ENCODE measurements at places on chromosomes 5 and 9. TPM values are rescaled to one million over a fixed set of nuclear protein-coding genes. Genes with fewer than 3 reads are reported as not detected.
A peak's percentile ranks its signal among the peaks of the same experiment; 100 is the strongest.

- DNase-seq = no peak
These were observed 75.8 kb downstream of the GTF3C4 start for GRCh38 chr9:132745756-132746709.

DNA sequence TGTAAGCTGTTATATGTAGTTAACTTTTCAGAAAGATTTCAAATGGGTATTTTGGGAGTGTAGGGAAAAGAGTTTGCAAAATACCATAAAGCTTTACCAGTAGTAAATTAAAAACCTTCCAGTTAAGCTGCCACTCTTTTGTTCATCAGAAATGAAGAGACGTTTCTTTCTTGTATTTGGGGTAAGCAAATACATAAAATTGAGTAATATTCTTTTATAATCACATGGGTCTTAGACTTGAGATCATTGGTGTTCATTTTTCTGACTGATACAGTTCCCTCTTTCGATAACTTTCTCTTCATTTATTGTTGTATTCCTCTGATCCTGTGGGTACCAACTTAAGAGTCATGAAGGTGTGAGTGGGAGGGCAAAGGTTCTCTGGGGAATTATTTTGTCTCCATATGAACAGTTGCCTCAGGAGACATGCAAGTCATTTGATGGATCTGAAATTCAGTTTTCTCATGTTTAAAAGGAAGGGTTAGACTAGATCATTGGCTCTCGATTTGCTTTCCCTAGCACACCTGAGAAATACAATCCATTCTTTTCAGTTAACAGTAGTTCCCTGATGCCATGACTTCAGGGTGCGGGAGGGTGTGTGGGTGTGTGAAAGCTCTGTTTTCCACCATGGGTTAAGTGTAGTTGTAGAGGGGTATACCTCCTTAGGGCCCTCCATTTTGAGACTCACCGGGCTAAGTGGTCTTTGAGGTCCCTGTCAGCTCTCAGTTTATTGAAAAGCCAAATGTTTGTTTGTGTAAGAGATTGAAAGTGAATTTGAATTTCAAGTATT lies 47.7 kb downstream of the CNTRL start:
- DNase-seq = no peak

- DNase-seq = no peak
These were observed 266.0 kb upstream of the ZNF462 start for GRCh38 chr9:106596984-106597383.

DNA sequence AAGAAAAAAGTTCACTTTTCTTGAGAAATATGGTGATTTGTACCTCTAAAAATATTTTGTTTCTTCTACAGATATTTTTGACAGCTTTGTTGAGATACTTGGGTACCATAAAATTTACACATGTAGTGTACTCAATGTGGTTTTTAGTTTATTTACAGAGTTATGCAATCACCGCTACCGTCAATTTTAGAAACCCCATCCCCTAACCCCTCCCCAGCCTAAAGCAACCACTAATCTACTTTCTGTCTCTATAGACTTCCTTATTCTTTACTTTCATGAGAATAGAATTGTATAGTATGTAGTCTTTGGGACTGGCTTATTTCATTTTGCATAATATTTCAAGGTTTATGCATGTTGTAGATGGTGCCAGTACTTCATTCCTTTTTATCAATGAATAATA lies 45.0 kb upstream of the TDRD7 start:
- no peak for DNase-seq

DNA sequence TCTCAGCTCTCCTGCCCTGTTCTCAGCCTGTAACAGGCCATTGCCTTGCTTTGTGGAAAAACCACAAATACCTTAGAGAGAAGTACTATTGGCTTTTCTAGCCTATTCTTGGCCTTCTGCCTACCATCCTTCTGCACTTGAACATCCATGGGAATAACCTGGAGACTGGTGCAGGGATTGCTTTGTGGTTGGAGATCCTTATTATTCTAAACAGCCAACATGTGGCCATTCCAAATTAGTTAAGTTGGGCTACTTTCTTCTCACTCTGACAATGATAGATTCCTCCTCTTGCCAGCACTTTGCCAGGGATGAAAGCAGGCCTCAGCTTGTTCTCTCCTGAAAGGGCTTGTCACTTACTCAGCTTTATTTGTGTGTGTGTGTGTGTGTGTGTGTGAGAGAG lies 240.4 kb downstream of the GLIS3 start:
- no peak for DNase-seq

DNA sequence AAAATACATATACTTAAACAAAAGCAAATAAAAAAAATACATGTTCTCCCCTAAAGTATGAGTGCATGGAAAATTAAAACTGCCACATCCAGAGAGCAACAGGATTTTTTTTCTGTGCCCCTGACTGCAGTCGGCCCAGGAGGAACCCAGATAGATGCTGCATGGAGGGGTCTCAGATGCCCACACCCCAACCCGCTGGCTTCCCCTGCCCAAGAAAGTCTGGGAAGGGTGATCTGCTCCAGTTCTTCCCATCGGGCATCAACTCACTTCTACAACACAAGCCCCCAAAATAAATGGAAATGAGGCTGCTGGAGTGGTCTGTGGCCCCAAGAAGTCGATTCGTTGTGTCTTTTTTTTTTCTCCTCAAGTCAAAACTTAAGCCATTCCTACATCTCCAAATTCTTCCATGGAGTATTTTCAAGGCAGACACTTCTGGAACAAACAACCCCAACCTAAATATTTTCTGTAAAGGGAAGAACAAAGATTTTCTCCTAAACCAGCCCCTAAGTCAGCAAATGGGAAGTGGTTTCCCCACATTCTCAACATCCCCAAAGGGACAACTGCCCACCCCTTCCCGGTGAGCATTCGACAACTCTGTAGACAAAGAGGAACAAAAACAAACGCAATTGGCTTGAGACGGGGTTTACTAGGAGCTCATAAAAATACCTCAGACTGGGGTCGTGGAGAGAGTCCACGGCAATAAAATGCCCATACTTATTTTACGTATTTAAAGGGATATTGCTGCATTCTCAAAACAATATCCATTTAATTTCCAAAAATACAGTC lies 46.7 kb downstream of the ROR2 start:
- DNase-seq = no peak

- no peak for DNase-seq
These were observed 125.2 kb downstream of the SLIT3 start for GRCh38 chr5:169175733-169176132.

GRCh38 chr5:10485142-10485795 lies 43.6 kb downstream of the ROPN1L start:
- peak; percentile 62 for DNase-seq

DNA sequence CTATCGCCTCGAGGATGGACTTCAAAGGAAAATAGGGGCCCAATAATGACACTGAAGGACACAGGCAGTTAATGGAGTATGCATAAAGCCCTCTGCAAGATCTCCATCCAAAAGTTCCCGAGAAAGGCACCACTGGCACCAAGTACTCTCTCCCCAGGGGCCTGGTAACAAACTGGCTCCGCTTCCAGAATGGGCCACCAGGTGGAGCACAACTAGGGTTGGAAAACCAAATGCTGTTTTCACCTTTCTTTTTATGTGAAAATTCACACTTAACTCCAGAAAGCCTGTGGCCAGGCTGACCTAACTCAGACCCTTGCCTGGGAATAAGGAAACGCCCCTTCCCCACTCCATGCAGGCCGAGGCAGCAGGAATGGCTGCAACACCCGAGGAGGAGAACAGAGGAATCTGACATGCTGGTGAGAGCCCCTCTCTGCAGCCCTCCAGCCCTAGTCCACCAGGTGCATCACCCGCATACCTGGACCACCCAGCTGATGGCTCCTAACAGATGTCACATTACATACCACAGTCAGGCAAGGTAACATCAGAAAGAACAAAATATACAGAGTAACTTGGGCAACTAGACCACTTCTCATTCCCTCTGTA lies 42.8 kb downstream of the CAMSAP1 start:
- DNase-seq = peak; percentile 81

- peak; percentile 35 for DNase-seq
These were observed 72.8 kb downstream of the ADAMTS2 start for GRCh38 chr5:179272326-179273072.

DNA sequence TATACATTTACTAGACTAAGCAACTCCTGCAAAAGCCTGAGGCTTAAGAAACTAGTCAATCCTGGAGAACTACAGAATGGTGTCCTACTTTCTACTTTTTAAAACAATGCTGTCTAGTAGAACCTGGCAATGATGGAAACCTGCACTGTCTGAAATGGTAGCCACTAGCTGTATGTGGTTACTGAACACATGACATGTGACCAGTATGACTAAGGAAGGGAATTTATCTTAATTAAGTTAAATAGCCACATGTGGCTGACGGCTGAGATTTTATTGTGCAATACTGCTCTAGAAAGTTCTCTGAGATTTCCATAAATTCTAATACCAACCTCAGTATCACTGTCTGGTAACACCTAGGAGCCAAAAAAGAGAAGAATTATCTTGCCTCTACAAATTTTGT lies 44.9 kb upstream of the RAPGEF6 start:
- DNase-seq = no peak

DNA sequence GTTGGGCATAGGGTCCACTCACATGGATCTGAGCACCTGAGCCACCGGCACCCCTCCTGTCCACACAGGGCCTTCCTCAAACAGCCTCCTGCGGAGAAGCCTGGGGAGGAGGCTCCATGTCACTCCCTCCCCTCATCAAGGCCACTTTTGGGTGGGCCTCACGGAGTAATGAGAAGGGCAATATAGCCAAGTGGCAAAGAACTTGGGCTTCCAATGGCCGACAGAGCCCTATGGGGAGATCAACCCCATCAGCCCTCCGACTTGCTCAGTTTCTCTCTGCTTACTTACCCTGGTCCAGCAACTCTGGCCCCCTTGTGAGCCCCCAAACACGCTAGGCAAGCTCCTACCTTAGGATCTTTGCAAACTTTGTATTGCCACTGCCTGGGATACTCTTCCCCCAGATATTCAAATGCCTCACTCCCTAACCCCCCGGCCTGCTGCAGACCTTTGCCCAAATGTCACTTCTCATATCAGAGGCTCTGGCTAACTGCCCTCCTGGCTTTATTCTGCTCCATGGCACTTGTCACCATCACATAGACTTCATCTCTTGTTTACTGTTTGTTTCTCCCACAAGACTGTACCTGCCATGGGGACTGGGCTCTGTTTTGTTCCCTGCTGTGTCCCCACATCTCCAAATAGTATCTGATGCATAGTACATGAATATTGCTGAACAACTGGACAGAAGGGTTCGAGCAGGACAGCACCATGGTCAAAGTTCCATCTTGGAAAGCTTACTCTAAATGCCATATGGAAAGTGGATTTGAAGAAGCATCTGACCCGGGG lies 220.8 kb downstream of the FSTL4 start:
- DNase-seq = no peak

DNA sequence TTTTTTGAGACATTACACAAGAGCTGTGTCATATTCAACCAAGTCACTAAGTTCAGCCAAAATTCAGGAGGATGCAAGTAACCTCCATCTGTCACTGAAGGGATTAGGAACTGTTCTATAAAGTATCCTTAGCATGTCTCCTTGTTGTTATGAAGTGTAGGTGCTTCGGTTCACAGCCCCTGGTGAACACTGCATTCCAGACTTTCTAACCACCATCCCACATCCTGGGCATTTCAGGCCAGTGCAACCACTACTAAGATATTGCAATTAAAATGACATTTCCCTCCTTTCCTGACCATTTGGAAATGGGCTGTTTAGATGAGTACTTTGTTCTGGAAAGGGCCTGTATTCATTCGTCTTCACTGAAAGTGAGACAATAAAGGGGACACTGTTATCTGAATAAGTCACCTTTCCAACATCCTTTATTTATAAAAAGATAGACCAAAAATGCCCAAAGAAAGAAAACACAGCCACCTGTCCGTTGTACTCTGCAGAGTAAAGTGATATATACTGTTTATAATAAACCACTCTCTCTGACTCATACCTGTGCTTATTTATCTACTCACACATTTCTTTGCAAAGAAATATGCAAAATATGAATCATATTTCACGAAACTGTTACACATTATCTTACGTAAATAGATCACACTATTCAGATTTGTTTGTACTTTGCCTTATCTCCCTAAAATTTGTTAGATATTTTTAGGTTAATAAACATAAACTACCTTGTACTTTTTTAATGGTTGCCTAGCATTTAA lies 861.9 kb downstream of the CDH18 start:
- no peak for DNase-seq

DNA sequence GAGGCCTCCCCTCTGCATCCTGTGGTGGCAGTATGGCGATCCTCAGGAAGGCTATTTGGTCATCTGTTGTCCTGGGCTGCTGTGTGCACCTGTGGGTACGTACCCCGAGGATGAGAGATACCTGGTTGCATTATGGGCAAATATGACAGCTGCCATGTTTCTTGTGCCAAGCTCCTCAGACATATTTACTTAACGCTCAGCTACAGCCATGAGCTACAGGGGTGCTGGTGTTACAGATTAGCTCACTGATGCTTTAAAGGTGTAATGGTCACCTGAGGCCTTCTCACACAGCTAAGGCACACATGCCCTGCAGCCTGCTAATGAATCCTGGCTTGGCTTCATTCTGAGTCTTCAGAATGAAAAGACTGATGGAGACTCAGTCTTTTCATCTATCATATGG lies 12.0 kb downstream of the NDST1 start:
- no peak for DNase-seq

- DNase-seq = no peak
These were observed 39.9 kb upstream of the LPCAT1 start for GRCh38 chr5:1563617-1564181.

- DNase-seq = no peak
These were observed 244.4 kb downstream of the CWC27 start for GRCh38 chr5:65013166-65013565.

GRCh38 chr5:15256485-15256884 lies 243.5 kb upstream of the FBXL7 start:
- DNase-seq = no peak

DNA sequence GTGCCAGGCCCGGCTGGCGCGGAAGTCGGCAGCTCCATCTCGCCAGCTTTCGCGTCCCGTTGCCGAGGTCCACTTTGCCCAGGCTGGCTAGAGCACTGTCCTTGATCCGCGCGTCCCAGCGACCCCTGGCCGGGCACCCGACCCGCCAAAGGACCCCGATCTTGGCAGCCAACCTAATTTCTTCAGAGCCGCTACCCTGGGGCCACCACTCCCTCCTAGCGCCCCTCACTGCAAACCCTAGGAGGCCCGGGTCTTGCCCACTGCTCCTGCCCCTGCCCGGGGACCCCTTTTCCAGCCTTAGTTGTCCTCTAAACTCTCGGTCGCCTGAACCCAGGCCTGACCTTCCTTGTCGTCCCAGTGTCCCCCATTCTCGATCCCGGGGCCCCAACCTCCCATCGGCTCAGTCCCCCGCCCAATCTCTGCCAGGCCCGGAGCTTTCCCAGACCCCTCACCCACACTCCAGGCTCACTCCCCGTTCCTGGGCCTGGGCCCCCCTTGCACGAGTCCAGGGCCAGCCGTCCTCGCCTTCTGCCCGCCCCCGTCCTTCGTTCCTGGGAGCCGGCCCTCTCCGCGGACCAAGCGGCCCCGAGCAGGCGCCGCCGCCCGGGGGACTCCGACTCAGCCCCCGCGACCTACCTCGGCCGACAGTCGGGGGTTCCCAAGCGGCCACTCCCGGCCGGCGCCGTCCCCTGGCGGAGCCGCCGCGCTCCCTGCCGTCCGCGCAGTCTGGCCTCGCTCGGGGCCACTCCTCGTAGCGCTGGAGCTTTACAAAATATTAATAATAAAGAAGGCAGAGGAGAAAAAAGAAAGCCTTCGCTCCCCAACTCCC lies 701 bp upstream of the LMX1B start:
- DNase-seq = peak; percentile 50

CSNK1G3 gene
- 21.2 TPM for total RNA-seq

PRDM9 gene
- not detected for total RNA-seq

CSF1R gene
- total RNA-seq = 20.1 TPM

PCDHB4 gene
- 1.5 TPM for total RNA-seq

KIAA1958 gene
- 4.9 TPM for total RNA-seq

PSD2 gene
- not detected for total RNA-seq

F2R gene
- 7.2 TPM for total RNA-seq

CEP72 gene
- 1.6 TPM for total RNA-seq

PTPN3 gene
- total RNA-seq = 48.5 TPM

SET gene
- total RNA-seq = 201 TPM

PCDHGA5 gene
- total RNA-seq = 5.3 TPM

NME5 gene
- total RNA-seq = 2.1 TPM

Measured in left ventricle myocardium superior (tissue), 1 donor.